ENCODE measurements at places on chromosomes 5 and 9.

DNA sequence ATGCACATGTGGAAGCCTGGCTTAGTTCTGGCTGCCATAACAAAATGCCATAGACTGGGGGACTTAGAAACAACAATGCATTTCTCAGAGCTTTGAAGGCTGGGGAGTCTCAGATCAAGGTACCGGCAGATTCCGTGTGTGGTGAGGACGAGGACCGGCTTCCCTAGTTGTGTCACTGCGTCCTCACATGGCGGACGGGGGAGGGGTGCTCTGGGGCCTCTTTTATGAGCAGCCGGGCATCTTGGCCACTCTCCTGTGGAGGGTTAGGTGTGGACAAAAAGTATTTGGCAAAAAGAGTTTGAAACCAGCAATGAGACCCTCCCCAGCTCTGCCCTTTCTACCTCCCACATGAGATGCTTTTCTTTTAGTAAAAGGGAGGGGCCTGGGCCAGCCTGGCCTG lies 118.5 kb upstream of the LPCAT1 start:
- no peak for DNase-seq

- no peak for DNase-seq
Observed at GRCh38 chr9:37668116-37668601, 17.4 kb downstream of the FRMPD1 start.

GRCh38 chr5:56211298-56211865 lies 21.7 kb downstream of the ANKRD55 start:
- DNase-seq, result peak; percentile 86

GRCh38 chr5:154368041-154368800 lies 77.6 kb upstream of the SAP30L start:
- DNase-seq, result peak; percentile 96

GRCh38 chr9:17837965-17838364 lies 259.1 kb downstream of the SH3GL2 start:
- no peak for DNase-seq

DNA sequence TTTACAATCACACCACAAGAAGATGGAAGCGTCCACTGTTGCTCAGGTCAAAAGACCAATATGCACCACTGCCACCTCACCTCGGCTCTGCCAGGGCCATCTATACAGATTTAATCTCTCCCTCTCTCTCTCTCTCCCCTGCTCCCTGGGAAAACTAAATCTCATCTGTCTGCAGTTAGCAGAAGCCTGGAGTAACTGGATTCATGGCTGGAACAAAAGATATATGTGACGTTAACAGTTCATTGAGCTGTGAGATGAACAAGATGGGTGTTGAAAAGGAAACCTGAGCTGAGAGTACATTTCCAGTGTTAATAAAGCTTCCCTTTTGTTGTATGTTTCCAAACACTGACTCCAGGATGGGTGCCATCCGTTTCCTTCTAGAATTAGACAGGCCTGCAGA lies 369.7 kb downstream of the CDK5RAP2 start:
- no peak for DNase-seq

- peak; percentile 96 for DNase-seq
Observed at GRCh38 chr9:130860458-130861316, 25.6 kb downstream of the ABL1 start.

DNA sequence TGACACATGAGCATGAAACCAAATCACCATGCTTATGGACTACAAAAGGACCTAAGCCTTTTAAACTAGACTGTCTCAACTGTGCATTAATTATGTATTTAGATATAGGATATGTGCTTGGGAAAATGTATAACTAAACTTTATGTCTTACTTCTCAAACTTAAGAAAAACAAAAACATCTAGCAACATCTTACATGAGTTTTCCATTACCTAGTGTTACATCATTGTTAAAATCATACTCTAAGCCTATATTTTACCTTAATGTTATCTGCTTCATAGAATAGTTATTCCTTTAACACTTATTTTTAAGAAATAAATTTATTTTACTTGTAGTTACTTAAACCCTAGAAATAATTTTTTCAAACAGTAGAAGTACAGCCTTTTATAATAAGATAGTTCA lies 24.0 kb downstream of the NME5 start:
- DNase-seq, result no peak

DNA sequence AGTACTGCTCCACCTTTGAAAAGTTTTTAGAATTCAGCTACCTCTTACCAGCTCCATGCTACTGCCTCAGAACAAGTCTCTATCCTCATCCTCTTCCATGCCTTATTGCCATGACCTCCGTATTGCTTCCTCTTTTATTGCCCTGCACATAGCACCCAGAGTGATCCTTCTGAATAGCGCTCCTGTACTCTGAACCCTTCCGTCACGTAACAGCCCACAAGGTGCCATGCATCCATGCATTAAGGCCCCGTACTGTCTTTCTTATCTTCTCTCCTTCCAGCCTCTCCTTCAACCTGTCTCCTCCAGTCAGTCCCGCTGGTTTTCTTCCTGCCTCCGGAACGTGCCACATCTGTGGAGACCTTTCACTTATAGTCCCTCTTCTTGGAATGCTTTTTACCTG lies 273.3 kb upstream of the SEMA6A start:
- DNase-seq, result no peak

DNA sequence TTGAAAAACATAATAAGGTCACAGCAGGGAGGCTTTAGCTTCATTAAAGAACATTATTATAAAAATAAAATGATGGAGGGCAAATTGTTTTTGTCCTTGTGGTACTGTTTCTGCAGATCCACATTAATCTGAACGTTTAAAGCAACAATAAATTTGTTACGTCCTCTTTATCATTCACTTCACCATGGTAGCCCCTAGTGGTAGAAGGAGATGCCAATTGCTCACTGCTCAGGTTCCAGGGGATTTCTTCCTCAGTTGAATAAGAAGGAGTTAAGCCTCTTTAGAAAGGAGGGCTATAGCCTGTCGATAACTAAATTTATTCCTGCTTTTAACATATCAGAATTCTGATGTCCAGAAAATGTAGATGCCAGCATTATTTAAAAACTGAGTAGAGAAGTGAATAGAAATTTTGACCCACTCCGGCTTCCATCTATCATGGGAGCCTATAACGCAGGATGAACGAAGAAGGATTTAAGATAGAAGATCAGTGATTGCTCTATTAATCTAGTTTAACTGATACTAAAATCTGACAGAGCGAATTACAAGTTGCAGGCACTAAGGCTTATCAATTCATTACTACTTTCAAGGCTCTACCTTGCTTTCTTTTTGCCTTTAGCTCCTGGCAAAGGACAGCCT lies 692.3 kb downstream of the PTPRD start:
- no peak for DNase-seq

- DNase-seq, result no peak
Observed at GRCh38 chr9:96241391-96241809, 60.6 kb downstream of the HSD17B3 start.

- DNase-seq, result no peak
Observed at GRCh38 chr5:35887321-35888100, 30.8 kb downstream of the IL7R start.

GRCh38 chr9:1535051-1535450 lies 480.1 kb upstream of the SMARCA2 start:
- DNase-seq, result no peak

GRCh38 chr9:3457175-3457574 lies 68.6 kb downstream of the RFX3 start:
- DNase-seq, result no peak

- DNase-seq, result no peak
Observed at GRCh38 chr5:45334939-45335338, 361.2 kb downstream of the HCN1 start.

- peak; percentile 29 for DNase-seq
Observed at GRCh38 chr9:21357479-21358460, 7.1 kb upstream of the IFNA6 start.

- DNase-seq, result no peak
Observed at GRCh38 chr5:164435576-164435975, 930.2 kb downstream of the MAT2B start.

- DNase-seq, result no peak
Observed at GRCh38 chr5:28226407-28226806, 1188.0 kb upstream of the CDH9 start.

DNA sequence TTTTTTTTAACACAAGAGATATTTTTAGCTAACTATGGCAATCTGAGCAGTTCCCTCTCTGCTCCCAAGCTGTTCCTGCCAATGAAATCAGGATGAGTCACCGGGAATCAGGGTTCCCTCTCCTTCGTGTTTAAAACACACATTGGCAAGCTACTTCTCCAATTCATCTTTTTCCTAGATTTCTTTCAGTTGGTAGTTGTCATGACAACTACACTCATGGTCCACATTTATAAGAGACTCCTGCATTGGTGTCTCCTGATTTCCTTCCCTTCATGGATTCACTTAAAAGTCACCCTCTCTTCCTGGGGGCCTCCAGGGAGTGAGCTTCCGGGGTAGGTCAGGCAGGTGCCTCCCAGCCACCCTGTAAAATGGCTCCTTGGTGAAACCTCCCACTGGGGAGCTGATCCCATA lies 72.3 kb upstream of the NIPAL4 start:
- peak; percentile 97 for DNase-seq

DNA sequence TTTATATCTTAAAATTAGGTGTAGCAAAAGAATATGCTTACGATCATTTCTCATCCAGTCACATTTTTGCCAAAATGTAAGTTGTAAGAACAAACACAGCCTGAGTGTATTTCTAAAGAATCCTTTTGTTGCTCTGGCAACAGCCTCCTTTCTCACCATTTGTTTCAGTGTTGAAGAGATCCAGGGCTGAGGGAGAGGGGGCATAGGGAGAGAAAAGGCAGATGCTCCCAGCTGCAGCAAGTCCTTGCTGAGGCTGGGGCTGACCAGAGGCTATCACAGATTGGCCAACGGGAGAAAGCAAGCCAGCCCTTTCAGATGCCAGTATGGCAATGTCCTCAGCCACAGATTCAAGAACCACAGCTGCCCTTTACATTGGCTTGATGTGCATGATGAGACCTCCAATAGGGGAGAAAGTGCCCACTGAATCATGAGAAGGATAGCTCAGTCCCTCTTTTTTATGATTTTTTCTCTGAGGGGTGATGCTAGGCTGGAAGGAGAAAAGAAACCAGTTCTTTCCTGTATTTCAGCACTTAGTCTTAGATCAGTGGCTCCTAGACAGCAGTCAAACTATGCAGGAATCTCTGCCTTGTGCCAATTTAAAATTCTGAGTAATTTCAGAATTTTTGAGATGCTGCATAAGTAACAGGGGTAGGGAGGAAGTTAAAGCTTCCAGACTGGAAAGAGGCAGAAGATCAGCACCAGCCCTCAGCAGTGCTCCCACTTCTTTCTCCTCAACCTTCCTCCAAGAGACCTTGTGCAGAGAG lies 142.1 kb downstream of the LHFPL2 start:
- DNase-seq, result peak; percentile 54

GRCh38 chr5:150505041-150505511 lies 2.9 kb upstream of the NDST1 start:
- DNase-seq, result peak; percentile 47

DNA sequence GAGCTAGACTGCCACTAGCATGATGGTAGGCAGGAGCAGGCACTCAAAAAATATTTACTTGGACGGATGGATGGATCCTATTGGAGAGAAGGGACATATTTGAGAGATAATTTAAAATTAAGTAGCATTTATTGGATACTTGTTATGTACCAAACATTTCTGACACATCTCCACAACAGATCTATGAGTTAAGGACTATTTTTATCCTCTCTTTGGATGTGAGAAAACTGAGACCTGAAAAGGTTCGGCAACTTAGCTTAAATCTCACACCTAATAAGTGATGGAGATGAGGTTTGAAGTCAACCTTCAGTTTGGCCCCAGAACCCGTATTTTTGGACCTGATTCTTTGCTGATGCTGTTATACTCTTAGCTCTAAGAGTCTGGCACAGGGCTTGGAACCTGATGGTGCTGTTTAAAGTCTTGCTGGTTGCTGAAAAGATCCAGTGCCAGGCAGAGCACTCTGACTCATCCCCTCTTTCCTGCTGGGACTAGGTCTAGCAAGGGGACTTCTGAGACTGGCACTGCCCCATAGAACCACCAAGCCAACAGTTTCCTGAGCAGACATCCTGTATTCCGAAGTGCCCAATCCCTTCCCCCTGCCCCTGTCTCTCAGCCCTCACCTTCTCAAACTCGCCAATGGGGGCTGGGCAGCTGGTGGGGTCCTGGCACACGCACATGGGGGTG lies 15.6 kb downstream of the SPARC start:
- DNase-seq, result peak; percentile 20

DNA sequence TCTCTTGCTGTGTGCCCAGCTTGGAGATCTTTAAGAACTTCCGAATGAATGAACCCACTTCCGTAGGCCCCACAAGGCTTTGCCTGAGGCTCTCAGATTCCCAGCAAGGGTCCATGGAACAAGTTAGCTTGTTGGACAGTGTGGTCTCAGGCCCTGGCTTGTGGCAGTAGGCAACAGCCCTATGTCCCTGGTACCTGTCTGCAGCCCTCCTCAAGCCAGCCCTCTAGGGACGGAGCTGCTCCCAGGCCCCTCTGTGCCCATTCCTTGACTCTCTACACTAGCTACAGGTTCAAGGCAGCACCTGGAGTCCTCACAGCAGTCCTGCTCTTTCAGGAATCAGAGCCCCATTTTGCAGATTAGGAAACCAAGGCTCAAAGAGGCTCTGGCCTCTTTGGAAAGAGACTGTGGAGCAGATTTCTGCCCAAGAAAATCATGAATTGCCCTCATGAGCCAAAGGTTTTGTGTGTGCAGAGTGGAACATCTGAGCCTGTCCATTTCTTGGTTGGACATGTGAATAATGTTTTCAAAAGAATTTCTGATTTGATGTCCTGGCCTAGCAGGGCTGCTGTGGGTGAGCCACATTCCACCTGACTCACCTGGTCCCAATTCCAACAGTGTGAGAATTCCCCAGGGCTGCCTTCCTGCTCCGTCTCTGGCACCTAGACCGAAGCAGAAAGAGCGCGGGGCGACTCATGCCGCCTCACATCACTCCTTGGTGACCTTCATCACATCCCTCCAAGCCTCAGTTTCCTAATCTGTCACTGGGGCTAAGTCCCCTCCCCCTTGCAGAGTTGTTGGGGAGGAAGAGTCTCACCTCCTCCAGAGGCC lies 131.7 kb downstream of the BARX1 start:
- no peak for DNase-seq

- no peak for DNase-seq
Observed at GRCh38 chr5:51033215-51033614, 350.0 kb upstream of the ISL1 start.

DNA sequence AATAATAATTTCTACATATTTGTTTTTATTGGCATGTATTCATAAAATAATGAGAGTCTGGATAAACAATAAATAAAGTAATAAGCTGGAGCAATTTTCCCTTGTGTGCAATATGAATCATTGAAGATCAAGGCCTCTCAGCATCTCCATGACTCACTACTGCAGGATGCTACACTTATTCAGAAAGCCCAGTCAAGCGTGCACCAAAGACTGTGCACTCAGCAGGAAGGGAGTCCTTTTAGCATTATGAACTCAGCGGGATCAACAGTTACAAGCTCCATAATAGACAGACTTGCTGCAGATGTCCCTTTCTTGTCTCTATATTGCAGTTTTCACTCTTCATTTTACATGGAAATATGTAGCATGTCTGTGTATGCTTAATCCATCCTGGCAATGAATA lies 485.3 kb downstream of the CDH9 start:
- no peak for DNase-seq

GRCh38 chr5:157459715-157460599 lies at the start of gene NIPAL4:
Gene NIPAL4 (plus strand): TSS chr5:157460213. CDS start chr5:157460321, 108 bp downstream.
- DNase-seq, result no peak

GRCh38 chr5:81486711-81487110 lies 92.8 kb upstream of the ACOT12 start:
- DNase-seq, result no peak
